ENCODE measurements at places on chromosomes 5 and 9.

DNA sequence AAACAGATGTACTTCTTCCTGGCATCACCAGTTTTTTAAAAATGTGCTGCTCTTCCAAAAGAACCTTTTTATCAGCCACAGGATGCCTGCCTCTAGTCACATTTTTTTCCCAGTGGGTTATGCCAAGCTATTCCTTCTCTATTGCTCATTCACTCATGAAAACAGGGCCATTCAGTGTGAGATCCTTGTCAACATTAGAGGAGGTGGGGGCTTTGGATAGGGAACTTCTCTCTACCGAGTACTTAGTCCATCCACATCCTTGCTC is 3.1 kb downstream of the TMEM252 start:
- DNase-seq = no peak

DNA sequence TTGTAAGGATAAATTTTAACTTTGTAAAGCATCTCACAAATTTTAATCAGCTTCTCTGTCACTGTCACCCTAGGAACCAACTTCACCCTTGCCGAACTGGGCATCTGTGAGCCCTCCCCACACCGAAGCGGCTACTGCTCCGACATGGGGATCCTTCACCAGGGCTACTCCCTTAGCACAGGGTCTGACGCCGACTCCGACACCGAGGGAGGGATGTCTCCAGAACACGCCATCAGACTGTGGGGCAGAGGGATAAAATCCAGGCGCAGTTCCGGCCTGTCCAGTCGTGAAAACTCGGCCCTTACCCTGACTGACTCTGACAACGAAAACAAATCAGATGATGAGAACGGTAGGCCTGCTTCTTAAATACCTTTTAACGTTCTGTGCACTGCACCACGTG is 916.3 kb upstream of the WWC1 start:
- DNase-seq = no peak

- DNase-seq = no peak
These were observed 81.4 kb downstream of the EDIL3 start for GRCh38 chr5:84303315-84303714.

DNA sequence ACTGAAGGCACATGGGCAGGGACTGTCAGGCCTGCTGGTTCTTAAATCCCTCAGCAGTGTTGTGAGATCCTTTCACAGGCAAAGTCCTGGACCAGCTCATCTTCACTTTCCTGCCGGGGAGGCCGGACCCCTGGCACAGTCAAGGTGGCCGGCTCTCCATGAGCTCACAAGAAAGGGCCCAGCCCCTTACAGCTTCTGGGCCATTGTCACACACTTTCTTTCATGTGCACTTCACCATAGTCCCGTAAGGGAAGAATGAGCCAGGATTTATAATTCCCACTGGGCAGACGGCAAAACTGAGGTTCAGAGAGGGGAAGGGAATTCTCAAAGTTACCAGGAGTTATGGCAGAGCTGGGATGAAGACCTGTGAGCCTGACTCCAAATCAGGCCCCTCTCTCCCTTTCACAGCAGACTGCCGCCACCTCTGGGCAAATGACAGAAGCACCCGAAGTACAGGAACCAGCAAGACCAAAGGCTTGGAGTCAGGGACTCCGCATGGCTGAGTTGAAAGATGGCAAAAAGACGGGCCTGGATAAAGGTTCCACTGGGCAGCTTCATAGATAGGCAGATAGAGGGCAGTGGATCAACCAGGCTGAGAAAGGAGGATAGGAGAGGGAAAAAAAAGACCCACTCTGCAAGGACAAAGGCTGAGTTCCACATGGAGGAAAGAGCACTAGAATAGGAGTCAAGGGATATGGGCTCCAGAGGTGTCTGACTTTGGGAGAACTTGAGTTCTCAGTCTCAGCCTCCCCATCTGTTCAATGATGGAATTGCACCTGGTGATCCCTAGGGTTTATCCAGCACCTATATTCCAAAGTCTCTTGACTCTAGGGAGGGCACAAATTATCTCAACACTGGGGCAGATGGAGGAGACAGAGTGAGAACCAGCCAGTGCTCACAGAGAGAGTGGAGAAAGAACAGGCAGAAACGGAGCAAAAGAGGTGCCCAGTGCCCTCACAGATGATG is 128.7 kb downstream of the PAX5 start:
- no peak for DNase-seq

DNA sequence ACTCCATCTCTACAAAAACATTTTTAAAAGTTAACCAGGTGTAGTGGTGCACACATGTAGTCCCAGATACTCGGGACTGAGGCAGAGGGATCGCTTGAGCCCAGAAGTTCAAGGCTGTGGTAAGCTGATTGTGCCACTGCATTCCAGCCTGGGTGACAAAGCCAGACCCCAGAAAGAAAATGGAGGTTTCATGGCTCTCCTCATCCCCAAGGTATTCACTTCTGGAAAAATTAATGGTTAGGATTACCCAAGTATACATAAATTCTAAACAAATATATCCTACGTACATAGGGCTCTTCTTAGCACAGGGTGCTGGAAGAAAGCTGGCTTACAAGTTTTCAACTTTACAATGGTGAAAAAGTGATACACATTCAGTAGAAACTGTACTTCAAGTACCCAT is 18.6 kb upstream of the RECK start:
- no peak for DNase-seq

DNA sequence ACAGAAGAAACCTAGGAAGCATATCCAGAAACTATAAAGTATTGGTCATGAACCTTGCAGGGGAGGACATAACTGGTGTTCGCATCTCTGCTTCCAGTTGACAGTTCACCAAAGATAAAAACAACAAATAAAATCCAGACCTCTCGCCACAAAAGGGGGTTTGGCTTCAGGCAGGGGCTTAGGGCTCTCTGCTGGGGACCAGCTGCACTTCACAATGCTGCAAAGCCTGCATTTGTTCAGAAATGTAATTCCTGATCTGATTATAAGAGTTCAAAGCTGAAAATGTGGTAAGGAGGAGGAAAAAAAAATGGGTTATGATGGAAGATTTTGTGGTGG is 79.0 kb downstream of the PDE4D start:
- DNase-seq = no peak

- no peak for DNase-seq
These were observed 20.2 kb downstream of the S100Z start for GRCh38 chr5:76870046-76870445.

- DNase-seq = no peak
These were observed 56.2 kb upstream of the TNFSF15 start for GRCh38 chr9:114861922-114862605.

DNA sequence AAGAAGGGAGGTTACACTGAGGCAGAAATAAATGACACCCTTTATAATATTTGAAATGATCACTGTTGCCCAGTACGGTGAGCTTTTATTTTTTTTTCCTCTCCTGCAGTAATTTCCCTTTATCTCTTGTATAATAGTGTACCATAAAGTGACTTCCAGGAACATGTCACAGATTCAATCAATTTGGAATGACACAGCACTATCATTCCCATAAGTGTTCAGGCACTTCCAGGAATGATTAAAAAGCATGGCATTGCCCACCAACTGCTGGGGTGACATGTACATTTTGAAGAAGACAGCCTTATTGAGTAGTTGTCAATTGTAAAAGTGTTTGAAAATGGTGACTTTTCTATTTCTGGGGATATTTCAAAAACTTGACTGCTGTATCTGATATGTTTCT is 1700.9 kb upstream of the NUDT12 start:
- no peak for DNase-seq

- DNase-seq = no peak
These were observed 566.2 kb upstream of the WWC1 start for GRCh38 chr5:167725264-167725663.

DNA sequence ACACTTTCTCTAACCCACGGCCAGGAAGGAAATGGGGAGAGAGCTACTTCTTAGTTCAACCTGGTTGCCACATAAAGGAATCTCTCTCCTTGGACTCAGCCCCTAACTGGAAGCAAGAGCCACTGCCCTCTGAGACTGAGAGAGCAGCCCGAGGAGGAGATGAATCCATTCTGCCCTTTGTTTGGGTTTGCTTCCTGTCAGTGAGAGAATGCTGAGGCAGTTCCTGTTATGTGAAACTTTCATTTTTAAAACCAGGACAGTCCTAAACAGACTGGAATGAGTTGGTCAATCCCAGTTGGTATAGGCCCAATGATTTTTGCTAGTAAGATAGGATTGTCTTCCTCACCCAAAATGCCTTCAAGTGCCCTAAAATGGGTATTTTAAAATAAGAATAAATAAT is 205.1 kb downstream of the NTRK2 start:
- DNase-seq = no peak

GRCh38 chr5:128539038-128539429 is 989 bp upstream of the FBN2 start:
- DNase-seq = no peak

GRCh38 chr5:67366691-67367395 is 170.2 kb upstream of the CD180 start:
- no peak for DNase-seq

GRCh38 chr5:83827111-83827557 is 106.5 kb upstream of the HAPLN1 start:
- DNase-seq = no peak

DNA sequence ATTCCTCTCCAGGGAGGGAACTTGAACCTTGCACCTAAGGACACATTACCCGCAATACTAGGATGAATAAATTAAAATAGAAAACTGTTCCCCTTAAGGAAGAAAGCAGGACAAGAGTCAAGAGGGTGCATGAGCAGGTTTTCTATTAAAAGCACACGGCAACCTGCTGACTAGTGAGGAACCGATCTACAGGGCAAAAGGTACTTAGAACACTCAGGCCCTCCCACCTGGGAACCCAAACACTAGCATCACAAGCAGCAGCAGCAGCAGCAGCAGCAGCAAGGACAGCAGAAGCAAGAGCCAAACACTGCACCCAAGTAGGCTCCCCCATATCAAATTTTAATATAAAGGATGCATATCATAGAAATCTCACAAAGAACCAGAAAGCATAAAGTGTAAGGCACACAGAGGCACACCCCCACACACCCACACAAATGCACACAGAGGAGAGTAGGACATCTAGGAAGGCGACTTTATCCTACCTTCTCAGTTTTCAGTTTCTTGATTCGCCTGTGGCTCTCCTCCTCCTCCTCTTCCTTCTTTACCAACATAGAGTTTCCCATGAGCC is 2.8 kb downstream of the ZNF608 start:
- DNase-seq = no peak

DNA sequence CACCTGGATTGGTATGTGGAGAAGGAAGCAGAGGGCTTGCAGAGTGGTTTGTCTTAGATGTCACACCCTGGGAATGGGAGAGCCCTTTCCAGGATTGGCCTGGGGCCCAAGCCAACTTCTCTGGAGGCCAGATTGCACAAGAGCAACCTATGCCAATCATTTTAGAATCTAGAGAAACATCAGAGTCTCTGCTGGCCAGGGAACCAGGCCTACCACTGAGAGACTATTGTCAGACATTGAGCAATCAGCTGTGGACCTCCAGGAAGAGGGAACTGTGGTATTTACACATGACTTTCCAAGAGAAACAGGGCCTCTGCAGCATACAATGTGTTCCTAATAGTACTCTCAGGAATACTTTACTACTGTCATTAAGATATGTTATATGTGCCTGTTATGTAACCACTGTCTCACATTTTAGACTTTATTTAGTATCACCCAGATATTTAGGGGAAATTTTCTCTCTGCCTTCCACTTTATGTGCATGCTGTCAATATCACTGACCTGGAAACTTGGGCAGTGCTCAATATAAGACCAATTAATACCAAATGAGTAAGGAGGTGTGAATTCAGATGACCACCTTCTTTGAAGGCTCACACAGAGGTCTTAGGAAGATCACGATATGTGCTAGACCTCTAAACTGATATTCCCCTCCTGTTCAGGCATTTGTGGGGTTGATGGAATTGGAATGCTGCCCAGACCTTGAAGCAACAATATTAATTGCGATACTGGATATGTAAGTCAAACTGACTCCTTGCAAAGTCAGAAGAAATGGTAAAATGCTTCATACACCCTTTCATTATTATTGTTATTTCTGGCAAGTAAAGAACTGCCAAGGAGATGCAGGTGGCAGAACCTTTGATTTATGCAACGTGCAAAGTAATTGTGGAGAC is 20.5 kb upstream of the CCL28 start:
- no peak for DNase-seq

GRCh38 chr5:68295772-68296171 is 80.2 kb downstream of the PIK3R1 start:
- DNase-seq = no peak

DNA sequence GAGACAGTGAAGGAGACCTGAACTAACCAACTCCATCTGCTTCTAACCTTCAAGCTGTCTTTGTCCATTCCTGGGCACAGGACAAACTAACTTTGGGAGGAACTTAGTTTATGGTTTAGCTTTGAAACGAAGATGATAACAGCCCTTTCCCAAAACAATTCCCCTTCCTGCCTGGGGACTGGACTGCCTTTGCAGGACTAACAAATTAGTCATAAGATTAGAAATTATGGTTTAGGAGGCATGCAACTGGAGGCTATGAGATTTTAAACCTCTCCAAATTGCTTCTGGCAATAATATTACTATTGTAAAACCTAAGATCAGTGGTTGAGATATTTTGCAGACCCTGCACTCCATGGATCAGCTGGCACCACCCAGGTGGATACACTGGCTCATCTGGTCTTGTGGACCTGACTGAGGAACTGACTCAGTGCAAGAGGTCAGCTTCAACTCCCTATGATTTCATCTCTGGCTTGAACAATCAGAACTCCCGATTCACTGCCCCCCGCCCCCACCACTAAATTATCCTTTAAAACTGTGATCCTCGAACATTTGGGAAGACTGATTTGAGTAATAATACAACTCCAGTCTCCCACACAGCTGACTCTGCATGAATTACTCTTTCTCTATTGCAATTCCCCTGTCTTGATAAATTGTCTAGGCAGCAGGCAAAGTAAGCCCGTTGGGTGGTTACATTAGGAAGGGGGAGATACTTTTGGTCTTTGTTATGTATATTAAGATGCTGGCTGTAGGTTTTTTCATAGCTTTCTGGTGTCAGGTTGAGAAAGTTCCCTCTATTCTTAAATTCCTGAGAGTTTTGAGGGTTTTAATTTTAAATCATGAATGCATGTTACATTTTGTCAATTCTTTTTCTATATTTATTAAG is 213.3 kb downstream of the TSSK1B start:
- DNase-seq = no peak

DNA sequence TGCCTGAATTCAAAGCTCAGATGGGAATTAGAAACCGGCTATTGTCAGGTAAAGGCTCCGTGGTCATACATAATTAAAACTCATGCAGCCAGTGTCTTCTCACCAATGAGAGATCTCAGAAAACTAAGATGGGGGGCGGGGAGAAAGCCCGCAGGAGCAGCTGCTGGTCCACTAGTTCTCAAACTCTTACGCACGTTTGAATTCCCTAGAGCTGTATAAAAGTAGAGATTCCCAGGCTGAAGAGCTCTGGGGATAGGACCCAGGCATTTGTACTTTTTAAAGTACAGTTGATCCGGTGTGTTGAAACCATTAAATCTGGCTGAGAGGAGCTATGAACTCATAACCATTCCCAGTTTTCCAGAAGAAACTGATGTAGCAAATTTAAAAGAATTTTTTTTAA is 68.5 kb downstream of the FRMD3 start:
- DNase-seq = no peak

DNA sequence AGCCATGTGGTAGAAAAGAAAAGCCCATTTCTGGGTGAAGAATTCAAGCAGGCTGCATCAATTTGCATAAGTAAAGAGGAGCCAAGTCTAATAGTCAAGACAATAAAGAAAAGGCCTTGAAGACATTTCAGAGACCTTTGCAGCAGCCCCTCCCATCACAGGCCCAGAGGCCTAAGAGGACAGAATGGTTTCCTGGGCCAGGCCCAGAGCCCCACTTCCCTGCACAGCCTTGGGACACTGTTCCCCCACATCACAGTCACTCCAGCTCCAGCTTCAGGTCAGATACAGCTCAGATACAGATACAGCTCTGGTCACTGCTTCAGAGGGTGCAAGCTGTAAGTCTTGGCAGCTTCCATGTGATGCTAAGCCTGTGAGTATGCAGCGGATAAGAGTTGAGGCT is 29.1 kb downstream of the PLGRKT start:
- no peak for DNase-seq

Data from NCI-H1105 (cell line).